ENCODE measurements at places on chromosomes 4 and X. TPM values are rescaled to one million over a fixed set of nuclear protein-coding genes. Genes with fewer than 3 reads are reported as not detected.

ATP2B3 gene
- 0.09 TPM for polyA plus RNA-seq

BEX3 gene
- polyA plus RNA-seq = 714 TPM

DUSP9 gene
- polyA plus RNA-seq = 0.54 TPM

TLR2 gene
- 0.37 TPM for polyA plus RNA-seq

ZNF157 gene
- 0.70 TPM for polyA plus RNA-seq

GLRA3 gene
- 0.19 TPM for polyA plus RNA-seq

MAGEA11 gene
- polyA plus RNA-seq = 0.12 TPM

NCAPG gene
- polyA plus RNA-seq = 18.7 TPM

MMAA gene
- 4.9 TPM for polyA plus RNA-seq

ADH1B gene
- not detected for polyA plus RNA-seq

ARHGAP6 gene
- polyA plus RNA-seq = 0.26 TPM

ASMT gene
- polyA plus RNA-seq = 1.0 TPM

CFAP299 gene
- not detected for polyA plus RNA-seq

SRPX2 gene
- polyA plus RNA-seq = not detected

RASGEF1B gene
- polyA plus RNA-seq = 5.2 TPM

SYTL4 gene
- polyA plus RNA-seq = 0.85 TPM

NDST4 gene
- polyA plus RNA-seq = not detected

MAGEA8 gene
- not detected for polyA plus RNA-seq

BST1 gene
- polyA plus RNA-seq = 0.99 TPM

SHROOM4 gene
- 1.4 TPM for polyA plus RNA-seq

TEX13D gene
- not detected for polyA plus RNA-seq

RNF212 gene
- 19.7 TPM for polyA plus RNA-seq

All from GM23338 (cell line).